ENCODE measurements at places on chromosomes 4 and X.
A peak's percentile ranks its signal among the peaks of the same experiment; 100 is the strongest.

GRCh38 chrX:43706786-43707370, 50.8 kb downstream of the MAOA start:
- no peak for ATAC-seq

- ATAC-seq, result peak; percentile 47
Observed at GRCh38 chr4:100742045-100742444, 224.2 kb upstream of the EMCN start.

GRCh38 chrX:26586570-26586969, 370.6 kb downstream of the MAGEB5 start:
- ATAC-seq, result no peak

GRCh38 chr4:119627267-119628255, 1.0 kb downstream of the PDE5A start:
- ATAC-seq, result peak; percentile 68

- ATAC-seq, result no peak
Observed at GRCh38 chr4:7034262-7035081, 8.7 kb upstream of the TADA2B start.

- no peak for ATAC-seq
Observed at GRCh38 chr4:174135936-174136406, 147.5 kb downstream of the FBXO8 start.

DNA sequence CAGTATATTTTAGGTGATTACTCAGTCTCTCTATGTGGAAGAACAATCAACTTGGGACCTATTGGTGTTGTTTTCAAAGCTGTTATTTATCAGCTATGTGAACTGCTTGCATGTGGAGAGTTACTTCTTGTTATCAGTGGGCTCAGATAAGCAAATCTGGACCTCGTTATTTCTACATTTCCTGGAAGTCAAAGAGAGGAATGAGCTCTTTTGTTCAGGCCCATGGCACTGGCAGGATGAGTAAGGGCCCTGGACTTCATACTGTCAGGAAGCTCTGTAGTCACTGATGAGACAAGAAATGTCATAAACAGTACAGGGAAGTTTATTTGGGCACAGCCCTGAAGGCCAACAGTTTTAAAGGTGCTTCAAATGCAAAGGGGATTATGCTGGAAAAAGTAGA, 760.6 kb upstream of the EPHA5 start:
- ATAC-seq, result no peak

- no peak for ATAC-seq
Observed at GRCh38 chr4:7186031-7186430, 6.3 kb upstream of the SORCS2 start.

GRCh38 chrX:2495595-2495994, 5.2 kb downstream of the DHRSX start:
- ATAC-seq, result no peak

DNA sequence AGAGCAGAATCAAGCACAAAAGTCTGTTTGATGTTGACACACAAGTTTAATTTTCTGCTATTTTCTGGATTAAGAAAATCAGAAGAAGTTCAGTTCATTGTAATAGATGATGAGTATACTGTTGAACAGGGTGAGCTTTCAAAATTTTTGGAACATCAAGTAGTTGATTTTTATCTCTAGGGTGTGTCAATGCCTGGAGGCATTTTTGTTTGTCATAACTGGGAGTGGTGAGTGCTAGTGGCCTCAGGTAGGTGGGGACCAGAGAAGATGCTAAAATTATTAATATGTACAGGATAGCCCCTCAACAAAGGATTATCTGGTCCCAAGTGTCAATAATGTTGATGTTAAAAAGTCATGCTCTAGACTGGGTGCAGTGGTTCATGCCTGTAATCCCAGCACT, 279.7 kb upstream of the GNPDA2 start:
- ATAC-seq, result no peak

DNA sequence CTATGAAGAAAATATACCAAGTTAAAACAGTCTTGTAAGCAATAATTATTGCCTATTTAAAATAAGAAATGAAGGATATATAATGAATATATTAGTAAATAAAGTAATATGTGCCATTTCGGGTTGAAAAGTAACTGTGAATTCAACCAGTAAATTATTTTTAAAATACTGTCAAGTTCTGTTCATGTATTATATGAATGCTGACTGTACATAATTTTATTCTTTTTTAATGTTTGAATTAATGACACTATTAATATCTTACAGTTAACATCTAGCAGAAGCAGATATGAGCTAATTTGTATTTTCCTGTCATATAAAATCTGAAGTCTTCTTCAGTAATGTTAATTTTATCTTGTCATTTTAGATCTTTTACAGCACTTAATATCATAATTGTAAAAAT, 632.9 kb downstream of the CCSER1 start:
- ATAC-seq, result no peak

GRCh38 chr4:86014599-86014998, 345.3 kb downstream of the MAPK10 start:
- no peak for ATAC-seq

DNA sequence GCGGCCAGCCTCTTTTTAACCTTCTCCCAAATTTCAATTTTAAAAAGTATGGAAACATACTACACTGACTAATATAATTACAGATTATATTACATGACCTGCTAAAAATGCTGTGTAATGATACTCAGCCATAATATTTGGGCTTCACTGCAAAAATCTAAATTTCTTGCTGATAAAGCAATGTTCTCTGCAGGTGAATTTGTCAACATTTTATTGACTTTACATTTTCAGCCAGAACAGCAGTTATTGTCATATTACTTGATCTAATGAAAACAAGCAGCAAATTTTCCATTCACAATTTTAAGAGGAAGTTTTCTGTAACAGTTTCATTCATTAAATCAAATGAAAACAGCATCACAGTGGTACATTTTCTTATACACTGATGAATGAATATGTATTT, 91.1 kb downstream of the FRYL start:
- no peak for ATAC-seq

GRCh38 chrX:118864063-118864635, 40.5 kb downstream of the ZCCHC12 start:
- ATAC-seq, result no peak

DNA sequence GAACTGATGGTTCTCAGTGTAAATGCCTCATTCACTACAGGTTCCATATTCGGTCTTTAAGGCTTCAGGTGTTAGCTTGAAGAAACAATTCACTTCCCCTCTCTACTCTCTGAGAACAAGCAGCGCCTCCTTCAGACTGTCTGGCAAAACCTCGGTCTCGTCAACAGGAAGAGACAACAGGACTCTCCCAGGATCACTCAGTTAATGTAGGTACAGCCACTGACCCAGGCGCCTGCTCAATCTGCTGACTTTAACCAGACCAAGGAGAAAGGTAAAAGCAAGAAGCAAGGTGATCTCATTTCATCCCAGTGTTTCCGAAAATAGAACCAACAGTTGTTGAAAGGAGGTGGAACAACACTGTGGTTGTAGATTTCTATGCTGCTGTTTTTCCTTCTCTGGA, 102.2 kb downstream of the SLC2A9 start:
- ATAC-seq, result no peak

- ATAC-seq, result no peak
Observed at GRCh38 chr4:129355516-129355915, 259.6 kb downstream of the C4orf33 start.

DNA sequence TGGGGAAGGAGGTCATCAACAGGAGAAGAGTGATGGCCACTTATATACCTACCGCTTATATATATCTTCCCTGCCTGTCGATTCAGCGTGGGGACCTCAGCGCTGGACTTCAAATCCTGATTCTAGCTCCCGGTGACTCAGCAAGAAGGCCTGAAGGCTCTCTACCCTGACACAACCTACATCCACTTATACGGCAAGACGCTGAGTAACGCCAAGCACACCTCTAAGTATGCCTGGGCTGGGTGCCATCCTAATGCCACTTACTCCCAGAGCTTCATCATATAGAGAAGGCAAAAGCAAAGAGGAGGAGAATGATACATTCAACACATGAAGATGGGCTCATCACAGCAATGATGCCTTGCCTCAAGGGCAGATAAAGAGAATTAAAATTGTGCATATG, 198.3 kb downstream of the CHIC2 start:
- no peak for ATAC-seq

DNA sequence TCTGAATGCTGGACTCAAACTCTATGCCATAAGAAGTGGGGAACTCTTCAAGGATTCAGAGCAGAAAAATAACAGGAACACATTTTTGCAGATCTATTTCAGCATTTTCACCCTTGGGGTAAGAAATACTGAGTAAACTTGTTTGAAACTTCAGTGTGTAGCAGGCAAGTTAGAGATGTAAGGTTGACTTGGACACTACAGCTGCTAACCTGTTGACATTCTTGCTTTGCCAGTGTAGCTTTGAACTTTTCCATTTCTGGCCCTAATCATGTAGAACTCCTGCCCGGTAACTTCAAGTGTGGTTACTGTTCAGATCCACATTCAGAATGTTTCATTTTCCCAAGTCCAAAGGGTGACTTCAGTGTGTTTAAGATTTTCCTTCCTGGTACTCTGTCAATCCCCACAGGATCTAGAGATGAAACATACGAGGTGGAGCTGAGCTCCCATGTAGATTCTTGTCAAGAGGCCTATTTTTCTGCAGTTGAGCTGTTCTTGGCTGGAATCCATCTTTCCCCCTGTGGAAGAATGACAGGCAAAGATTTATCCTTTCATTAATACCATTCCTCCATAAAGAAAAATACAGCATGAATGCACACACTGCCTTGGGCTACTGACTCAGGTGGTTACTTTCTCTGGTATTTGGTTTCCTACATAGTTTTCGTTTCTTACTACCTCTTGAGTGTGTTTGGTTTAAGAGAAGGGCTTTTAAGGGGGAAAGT, 34.1 kb downstream of the FHDC1 start:
- ATAC-seq, result no peak

DNA sequence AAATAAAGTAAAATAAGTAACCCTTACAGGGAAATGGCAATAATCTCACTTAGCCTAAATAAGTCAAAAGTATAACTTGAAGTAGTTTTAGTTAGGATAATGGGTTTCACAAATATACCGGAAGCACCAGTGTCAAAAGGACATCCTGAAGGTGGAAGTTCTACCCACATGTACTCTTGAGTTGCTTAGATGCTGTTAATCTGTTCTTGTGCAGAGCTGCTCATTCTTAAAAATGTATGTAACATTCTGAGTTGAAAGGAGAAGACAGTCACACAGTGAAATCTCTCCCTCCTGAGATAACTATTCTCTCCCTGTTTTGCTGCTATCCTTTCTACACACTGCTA, 11.2 kb upstream of the CCNG2 start:
- no peak for ATAC-seq

DNA sequence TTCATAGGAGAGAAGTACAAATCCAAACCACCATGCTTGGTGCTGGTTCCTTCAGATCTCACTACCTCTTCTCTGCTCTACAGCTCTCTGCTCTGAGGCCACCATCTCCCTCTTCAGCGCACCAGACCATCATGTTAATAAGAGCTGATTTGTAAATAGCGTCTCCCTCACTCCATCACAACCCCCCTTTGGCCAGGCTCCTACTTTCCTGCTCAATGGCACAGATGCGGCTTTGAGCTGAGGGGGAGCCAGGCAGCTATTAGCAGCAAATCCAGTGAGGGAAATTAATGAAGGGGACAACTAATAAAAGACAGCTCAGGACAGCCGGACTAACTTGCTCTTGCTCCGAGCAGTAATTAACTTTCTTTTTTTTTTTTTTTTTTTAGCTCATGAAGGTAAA, 13.1 kb downstream of the NEUROG2 start:
- no peak for ATAC-seq
